Fibroblast of lung (primary cell): ENCODE measurements at places on chromosomes 12 and 14.

DNA sequence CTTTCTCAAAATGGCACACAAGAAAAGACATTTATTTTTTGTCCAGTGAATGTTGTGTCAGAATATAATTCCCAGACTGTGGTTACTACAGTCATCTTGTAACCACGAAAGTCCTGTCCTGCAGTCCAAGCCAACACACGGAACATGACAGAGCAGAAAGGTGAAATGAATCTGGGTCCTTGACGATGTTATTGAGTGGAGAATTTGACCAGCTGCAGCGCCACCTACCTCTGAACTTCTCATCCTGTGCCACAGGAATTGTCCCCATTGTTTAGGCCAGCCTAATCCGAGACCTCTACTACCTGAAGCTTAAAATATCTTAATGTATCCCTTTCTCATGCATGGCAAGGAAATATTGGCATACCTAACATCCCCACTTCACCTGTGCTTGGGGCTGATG lies 64.1 kb upstream of the OTX2 start:
- no peak overlapping the region for H3K4me3 ChIP-seq
- H3K27me3 ChIP-seq: no peaks in the 10 kb centered on the region
- H3K27ac ChIP-seq: no peak overlapping the region
- H3K36me3 ChIP-seq: no peaks in the 10 kb centered on the region

GRCh38 chr12:11669348-11669747 lies 19.9 kb downstream of the ETV6 start:
- H3K4me1 ChIP-seq: no peaks in the 10 kb centered on the region
- H3K36me3 ChIP-seq: no peaks in the 10 kb centered on the region
- H3K27me3 ChIP-seq: no peaks in the 10 kb centered on the region
- no peak for DNase-seq
- no peak overlapping the region for H3K27ac ChIP-seq
- H3K4me3 ChIP-seq: no peak overlapping the region

DNA sequence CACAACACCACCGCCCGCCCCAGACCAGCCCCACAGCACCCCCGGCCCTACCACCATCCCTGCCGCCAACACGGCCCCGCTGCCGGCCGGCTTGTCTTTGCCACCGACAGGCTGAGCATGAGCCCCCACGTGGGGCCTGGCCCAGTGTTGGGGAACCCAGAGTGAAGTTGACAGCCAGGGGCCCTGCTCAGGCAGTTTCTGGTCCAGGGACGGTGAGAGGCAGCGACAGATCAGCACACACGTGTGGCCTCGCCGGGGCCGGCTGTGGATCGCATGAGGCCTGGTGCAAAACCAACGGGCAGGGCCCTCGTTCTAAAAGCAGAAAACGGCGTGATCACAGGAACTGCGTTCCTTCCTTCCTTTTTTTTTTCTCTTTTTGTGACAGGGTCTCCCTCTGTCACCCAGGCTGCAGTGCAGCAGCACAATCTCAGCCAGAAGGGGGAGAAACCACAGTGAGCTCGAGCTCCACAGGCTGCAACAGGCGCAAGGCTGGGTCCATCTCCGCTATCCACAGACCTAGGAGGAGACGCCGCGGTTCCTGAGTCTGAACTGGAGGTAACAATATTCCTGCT lies 50.5 kb upstream of the FBRSL1 start:
- no peak overlapping the region for H3K4me3 ChIP-seq
- no peaks in the 10 kb centered on the region for H3K4me1 ChIP-seq
- DNase-seq: no peak
- peaks cover 2% of the 10 kb centered on the region for H3K27me3 ChIP-seq
- H3K27ac ChIP-seq: no peak overlapping the region

DNA sequence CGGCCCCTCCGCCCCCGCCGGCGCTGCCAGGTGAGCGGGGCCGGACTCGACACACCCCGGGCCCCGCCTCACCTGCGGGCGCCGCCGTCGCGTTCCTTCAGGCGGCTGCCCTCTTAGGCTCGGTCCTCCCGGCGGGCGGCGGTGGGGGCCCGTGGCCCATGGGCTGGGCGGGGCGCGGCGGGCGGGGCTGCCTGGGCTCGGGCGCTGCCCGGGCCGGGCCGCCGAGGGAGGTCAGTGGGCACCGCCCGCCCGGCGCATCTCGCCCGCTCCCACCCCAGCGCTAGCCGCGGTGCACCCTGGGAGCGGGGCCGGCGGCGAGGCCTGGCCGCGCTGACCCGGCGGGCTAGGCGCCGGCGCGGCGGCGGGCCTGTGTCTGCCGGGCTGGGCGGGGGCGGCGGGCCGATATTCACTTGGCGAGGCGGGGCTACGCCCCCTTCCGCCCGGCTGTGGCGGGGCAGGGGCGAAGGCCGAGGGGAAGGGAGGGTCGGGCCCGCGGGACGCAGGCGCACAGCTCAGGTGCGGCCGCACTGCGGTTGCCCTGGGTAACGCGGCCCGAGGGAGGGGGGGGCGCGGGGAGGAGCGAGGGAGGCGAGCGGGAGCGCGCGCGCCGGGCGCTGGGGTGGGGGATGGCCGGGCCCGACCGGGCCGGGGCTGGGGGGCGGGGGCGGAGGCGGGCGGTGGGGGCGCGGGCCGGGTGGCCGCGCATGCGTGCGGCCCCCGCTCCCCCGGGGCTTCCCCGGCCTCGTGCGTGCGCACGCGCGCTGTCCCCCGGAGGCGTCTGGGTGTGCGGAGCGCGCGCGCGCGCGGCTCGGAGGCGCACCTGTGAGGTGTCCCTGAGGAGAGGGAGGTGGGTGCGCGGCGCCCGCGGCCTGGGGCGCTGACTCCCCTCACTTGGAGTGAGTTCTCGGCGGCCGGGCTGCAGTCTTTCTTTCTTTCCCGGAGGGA lies at the start of the genes CCDC92 and ZNF664:
CCDC92 (minus strand) TSS at position 375 of the 945 bp plus-strand sequence. CDS start 28,526 bp downstream, outside the sequence.
ZNF664 (plus strand) TSS at position 759 of the 945 bp plus-strand sequence. CDS start 38,930 bp downstream, outside the sequence.
- no peaks in the 10 kb centered on the region for H3K27me3 ChIP-seq
- peaks cover 3% of the 10 kb centered on the region for H3K4me1 ChIP-seq
- H3K27ac ChIP-seq: peak within 1 kb of the TSS; percentile 46
- peak within 1 kb of the TSS; percentile 82 for H3K4me3 ChIP-seq
- peak; percentile 90 for DNase-seq

DNA sequence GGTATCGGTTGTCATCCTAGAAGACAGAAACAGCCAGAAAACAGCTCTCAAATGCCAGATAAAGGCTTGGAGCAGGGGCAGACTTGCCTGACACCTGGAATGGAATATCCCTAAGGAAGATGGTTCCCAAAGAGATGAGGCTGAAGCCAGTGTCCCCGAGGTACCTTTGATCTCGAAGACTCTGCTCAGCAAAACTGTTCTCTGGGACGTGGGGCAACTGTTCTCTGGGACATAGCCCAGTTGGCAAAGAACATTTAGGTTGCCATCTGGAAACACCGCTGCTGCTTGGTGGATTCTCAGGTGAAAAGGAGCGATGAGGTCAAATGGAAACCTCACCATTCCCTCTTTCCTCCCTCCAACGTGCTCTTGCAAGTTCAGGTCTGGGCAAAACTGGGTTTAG lies 27.9 kb upstream of the FBXO21 start:
- H3K4me1 ChIP-seq: no peaks in the 10 kb centered on the region
- H3K27ac ChIP-seq: no peak overlapping the region
- H3K36me3 ChIP-seq: no peaks in the 10 kb centered on the region
- no peak overlapping the region for H3K4me3 ChIP-seq
- DNase-seq: no peak

- no peak overlapping the region for H3K27ac ChIP-seq
- no peaks in the 10 kb centered on the region for H3K36me3 ChIP-seq
- peaks cover 63% of the 10 kb centered on the region for H3K27me3 ChIP-seq
- no peak for DNase-seq
- H3K4me3 ChIP-seq: no peak overlapping the region
- H3K4me1 ChIP-seq: no peaks in the 10 kb centered on the region
Observed at GRCh38 chr12:57476993-57477709, 2.5 kb downstream of the ARHGAP9 start.

- H3K27me3 ChIP-seq: no peaks in the 10 kb centered on the region
- H3K36me3 ChIP-seq: no peaks in the 10 kb centered on the region
Observed at GRCh38 chr14:78043349-78043748, 126.8 kb upstream of the NRXN3 start.

GRCh38 chr12:113087193-113087592 lies 30.7 kb downstream of the DTX1 start:
- no peak overlapping the region for H3K4me3 ChIP-seq
- DNase-seq: no peak
- H3K27me3 ChIP-seq: no peaks in the 10 kb centered on the region
- H3K36me3 ChIP-seq: no peaks in the 10 kb centered on the region

GRCh38 chr12:38555620-38556591 lies 239.3 kb downstream of the ALG10B start:
- no peak overlapping the region for H3K4me3 ChIP-seq
- H3K4me1 ChIP-seq: no peaks in the 10 kb centered on the region
- H3K27ac ChIP-seq: no peak overlapping the region
- H3K36me3 ChIP-seq: no peaks in the 10 kb centered on the region
- no peak for DNase-seq

GRCh38 chr14:72476657-72477499 lies 417.0 kb downstream of the DPF3 start:
- H3K36me3 ChIP-seq: no peaks in the 10 kb centered on the region
- H3K4me1 ChIP-seq: no peaks in the 10 kb centered on the region
- no peak overlapping the region for H3K4me3 ChIP-seq
- DNase-seq: peak; percentile 39
- no peak overlapping the region for H3K27ac ChIP-seq

GRCh38 chr12:11461433-11461832 lies 66.1 kb upstream of the PRB2 start:
- no peaks in the 10 kb centered on the region for H3K27me3 ChIP-seq
- H3K27ac ChIP-seq: no peak overlapping the region
- DNase-seq: no peak

DNA sequence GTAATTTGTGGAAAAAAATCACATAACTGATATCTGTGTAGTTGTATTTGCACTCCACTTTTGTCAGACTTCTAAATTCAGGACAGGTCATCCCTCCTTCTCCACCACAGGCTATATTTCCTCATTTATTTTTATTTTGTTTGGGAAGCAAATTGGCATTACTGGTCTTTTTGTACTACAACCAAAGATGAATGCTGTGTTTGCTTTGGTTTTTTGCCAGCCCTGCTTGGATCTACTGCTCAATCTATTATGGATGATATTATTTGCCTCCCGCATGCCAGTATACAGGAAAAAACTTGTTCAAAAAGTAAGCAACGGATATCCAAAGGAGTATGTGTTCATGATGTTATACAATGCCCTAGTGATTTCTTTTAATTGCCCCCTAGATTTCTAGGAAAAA lies 948.8 kb downstream of the TRHDE start:
- no peak for DNase-seq
- no peaks in the 10 kb centered on the region for H3K27me3 ChIP-seq
- H3K36me3 ChIP-seq: no peaks in the 10 kb centered on the region

DNA sequence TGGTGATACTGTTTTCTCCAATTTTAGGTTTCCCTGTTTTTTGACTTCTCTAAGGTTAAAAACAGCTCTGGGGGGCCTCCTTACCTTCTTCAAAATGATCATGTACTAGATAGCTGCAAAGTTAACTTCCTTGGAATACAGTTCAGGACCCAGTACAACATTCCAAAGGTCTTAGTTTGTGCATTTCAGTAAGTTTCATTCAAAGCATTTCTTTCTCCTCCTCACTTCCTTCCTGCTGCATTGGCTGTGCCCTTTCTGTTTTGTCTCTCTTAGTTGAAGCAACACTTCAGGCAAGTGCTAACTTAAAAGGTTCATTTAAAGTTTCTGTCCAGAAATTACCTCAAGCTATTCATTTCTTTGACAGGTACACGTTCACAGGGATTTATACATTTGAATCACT lies 95.7 kb downstream of the SCN8A start:
- DNase-seq: peak; percentile 56
- H3K4me1 ChIP-seq: peaks cover 9% of the 10 kb centered on the region
- no peak overlapping the region for H3K4me3 ChIP-seq
- H3K36me3 ChIP-seq: no peaks in the 10 kb centered on the region
- H3K27me3 ChIP-seq: no peaks in the 10 kb centered on the region

GRCh38 chr14:104201496-104201895 lies 63.1 kb downstream of the KIF26A start:
- no peak for DNase-seq
- no peaks in the 10 kb centered on the region for H3K36me3 ChIP-seq
- H3K27me3 ChIP-seq: no peaks in the 10 kb centered on the region
- H3K27ac ChIP-seq: no peak overlapping the region
- H3K4me3 ChIP-seq: no peak overlapping the region

- no peaks in the 10 kb centered on the region for H3K27me3 ChIP-seq
- peaks cover 1% of the 10 kb centered on the region for H3K36me3 ChIP-seq
- peak; percentile 48 for DNase-seq
- H3K4me1 ChIP-seq: no peaks in the 10 kb centered on the region
Observed at GRCh38 chr14:36293824-36294223, 26.6 kb downstream of the MBIP start.

GRCh38 chr12:46948936-46949545 lies 123.2 kb upstream of the SLC38A4 start:
- DNase-seq: no peak
- H3K4me1 ChIP-seq: no peaks in the 10 kb centered on the region
- H3K27ac ChIP-seq: no peak overlapping the region
- H3K27me3 ChIP-seq: no peaks in the 10 kb centered on the region

GRCh38 chr12:52810554-52810953 lies 3.4 kb downstream of the KRT4 start:
- no peak overlapping the region for H3K4me3 ChIP-seq
- peaks cover 4% of the 10 kb centered on the region for H3K27me3 ChIP-seq
- no peak for DNase-seq
- H3K36me3 ChIP-seq: no peaks in the 10 kb centered on the region

DNA sequence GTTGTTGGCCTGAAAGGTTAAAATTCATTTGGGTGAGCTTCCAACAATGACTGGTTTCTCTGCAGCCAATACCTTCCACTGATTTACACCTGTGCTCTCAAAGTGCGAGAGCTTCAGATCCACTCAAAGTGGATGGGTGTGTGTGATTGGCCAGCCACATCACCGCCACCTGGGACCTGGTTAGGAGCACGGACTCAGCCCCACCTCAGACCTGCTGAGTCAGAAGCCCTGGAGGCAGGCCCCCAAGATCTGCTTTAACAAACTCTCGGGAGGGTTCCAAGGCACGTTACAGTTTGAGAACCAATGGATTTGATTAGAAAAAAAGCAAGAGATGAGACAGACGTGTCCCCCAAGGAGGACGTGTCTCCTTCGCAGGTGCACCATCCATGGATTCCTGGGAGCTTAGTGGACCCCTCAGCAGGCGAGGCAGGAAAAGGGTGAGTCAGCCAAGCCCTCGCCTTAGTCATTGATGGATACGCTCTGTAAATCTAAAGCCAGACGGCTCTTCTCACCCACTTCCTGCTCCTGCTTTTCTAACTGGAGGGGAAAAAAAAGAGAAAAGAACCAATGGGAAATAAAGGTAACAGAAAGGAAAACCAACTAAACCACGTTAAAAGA lies 24.5 kb downstream of the FZD10 start:
- no peaks in the 10 kb centered on the region for H3K36me3 ChIP-seq
- no peak overlapping the region for H3K4me3 ChIP-seq
- H3K27me3 ChIP-seq: no peaks in the 10 kb centered on the region
- no peak overlapping the region for H3K27ac ChIP-seq
- no peaks in the 10 kb centered on the region for H3K4me1 ChIP-seq

GRCh38 chr12:6172086-6172485 lies 28.1 kb upstream of the CD9 start:
- H3K36me3 ChIP-seq: no peaks in the 10 kb centered on the region
- peaks cover 10% of the 10 kb centered on the region for H3K4me1 ChIP-seq
- H3K4me3 ChIP-seq: no peak overlapping the region
- DNase-seq: no peak
- no peak overlapping the region for H3K27ac ChIP-seq
- H3K27me3 ChIP-seq: no peaks in the 10 kb centered on the region

- no peak overlapping the region for H3K4me3 ChIP-seq
- H3K4me1 ChIP-seq: no peaks in the 10 kb centered on the region
- peak; percentile 42 for DNase-seq
- no peak overlapping the region for H3K27ac ChIP-seq
Observed at GRCh38 chr12:52349196-52349595, 18.1 kb downstream of the KRT85 start.
